Upper lobe of right lung (tissue), 1 donor: ENCODE measurements at places on chromosomes 1 and 21. TPM values are rescaled to one million over a fixed set of nuclear protein-coding genes. Genes with fewer than 3 reads are reported as not detected.

WASF2 gene
- total RNA-seq: 156 TPM

NOL9 gene
- 23.6 TPM for total RNA-seq

LAX1 gene
- 3.0 TPM for total RNA-seq

WARS2 gene
- 13.4 TPM for total RNA-seq

CFHR2 gene
- total RNA-seq: not detected

EMC1 gene
- 38.7 TPM for total RNA-seq

PLA2G4A gene
- 10.7 TPM for total RNA-seq

LCE3D gene
- not detected for total RNA-seq

- peak; percentile 78 for DNase-seq
Observed at GRCh38 chr1:53326598-53327181, 1.2 kb downstream of the LRP8 start.

DNA sequence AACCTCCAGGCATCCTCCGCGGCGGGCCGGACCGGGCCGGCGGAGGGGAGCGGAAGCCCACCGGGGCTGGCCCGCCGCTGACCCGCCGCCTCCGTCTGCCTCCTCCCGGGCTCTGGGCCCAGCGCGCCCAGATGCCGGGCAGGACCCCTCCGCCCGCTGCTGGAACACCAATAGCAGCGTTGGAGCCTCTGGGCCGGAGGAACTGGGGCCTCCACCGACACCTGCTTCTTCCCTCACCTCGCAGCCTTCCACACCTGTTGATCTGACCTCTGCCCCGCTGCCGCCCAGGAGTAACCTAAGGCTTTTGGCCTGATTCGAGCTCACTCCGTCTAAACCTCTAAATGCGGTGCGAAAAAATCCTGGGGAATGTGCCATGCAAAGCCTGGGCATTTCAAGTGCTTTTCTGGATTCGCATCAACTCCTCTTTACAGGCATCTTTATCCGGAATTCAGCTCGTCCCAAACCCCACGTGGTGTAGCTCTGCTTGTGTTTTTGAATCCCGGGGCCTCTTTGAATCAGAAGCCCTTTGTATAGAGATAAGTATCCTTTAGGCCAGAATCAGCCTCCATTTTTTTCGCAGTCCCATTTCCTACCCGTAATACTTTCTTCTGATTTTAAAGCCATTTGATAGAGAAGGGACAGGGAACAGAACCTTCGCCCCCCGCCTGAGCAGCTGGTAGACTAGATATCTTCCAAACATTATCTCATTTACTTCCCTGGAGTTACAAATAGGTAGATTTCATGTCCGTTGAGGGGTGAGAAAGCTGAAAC, 680 bp upstream of the CNN3 start:
- no peak for DNase-seq

DNA sequence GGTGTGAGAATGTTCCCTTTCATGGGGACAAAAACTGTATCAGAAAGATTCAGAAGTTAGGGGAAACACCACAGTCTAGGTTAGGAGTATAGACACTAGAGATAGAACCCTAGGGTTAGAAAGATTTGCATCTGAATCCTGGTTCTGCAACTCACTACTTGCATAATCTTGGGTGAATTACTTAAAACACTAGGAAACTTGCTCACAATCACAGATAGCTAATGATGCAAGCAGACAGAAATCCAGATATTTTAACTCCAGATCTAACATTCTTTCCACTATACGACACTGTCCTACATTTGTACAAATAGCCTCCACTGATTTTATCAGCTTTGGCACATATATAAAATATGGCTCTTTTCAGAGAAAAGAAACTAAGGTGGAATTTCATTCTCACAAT, 30.8 kb upstream of the GLIS1 start:
- no peak for DNase-seq

DNA sequence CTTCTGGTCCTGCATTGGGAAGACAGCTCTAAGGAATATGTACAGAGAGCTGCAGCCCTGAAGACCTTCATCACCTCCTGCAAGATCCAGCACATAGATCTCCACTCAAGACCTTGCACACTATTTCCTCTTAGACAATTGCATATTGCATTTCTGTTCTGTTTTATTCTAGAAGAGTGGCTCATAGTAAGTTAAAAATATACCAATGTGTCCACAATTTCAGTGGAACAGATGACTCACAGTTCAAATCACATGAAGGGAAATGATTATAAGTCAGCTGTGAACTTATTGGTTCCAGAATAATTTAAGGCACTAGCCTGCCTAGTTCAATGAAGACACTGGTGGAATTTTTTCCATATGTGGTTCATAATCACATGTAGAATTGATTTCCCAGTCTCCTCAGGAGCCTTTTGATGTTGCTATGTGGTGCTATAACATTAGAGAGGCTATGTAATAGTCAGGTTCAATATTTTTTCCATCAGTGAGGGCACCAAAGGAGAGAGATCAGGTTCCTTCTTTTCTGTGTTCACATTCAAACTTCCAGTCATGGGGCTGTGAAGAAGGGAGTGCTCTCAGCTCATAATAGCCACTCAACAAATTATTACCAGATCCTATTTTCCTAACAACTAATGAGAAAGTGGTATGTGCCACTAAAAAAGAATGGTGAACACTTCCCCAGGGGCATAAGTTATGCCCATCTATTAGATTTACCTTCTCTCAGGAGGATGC, 9.8 kb upstream of the AK5 start:
- DNase-seq: no peak

- DNase-seq: no peak
Observed at GRCh38 chr1:226873771-226874578, 3.6 kb downstream of the PSEN2 start.

DNA sequence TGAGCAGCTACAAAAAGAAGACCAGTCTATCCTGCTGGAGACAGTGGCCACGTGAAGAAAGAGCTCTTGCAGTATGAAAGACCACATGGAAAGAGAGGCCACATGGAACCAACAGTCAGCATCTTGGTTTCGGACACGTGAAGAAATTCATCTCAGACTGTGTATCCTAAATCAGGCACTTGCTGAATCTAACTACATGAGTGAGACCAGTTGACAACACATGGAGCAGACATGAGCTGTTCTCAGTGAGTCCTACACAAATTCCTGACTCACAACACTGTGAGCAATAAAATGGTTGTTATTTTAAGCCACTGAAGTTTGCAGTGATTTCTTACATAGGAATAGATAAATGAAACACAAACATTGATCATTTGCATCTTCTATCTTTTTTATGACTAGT, 2.4 kb upstream of the TAF1A start:
- DNase-seq: no peak

GRCh38 chr1:208931936-208932335, 651.6 kb upstream of the CAMK1G start:
- DNase-seq: no peak

- no peak for DNase-seq
Observed at GRCh38 chr21:28734522-28735175, 258.0 kb downstream of the LTN1 start.

- no peak for DNase-seq
Observed at GRCh38 chr1:228228601-228229074, 20.8 kb downstream of the OBSCN start.

GRCh38 chr1:44542420-44543063, 131.7 kb downstream of the TMEM53 start:
- peak; percentile 13 for DNase-seq

GRCh38 chr21:28228636-28228995, 764.1 kb downstream of the LTN1 start:
- no peak for DNase-seq

DNA sequence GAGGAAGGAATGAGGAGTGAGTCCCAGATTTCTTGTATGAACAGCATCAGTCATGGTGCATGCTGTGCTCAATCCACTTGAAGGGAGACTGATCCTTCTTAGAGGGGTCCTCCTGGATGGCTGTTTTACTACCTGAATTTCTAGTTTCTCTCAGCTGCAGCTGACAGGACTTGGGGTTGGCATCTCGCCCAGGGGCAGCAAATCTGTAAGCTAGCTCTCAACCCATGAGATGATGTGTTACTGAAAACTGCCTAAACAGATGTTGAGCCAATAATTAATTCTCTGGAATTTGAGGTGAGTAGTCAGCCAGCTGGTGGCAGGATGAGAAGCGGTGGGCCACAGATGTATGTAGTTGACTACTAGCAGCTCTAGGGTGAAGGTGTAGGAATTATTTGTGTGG, 19.6 kb downstream of the BACH1 start:
- DNase-seq: no peak

DNA sequence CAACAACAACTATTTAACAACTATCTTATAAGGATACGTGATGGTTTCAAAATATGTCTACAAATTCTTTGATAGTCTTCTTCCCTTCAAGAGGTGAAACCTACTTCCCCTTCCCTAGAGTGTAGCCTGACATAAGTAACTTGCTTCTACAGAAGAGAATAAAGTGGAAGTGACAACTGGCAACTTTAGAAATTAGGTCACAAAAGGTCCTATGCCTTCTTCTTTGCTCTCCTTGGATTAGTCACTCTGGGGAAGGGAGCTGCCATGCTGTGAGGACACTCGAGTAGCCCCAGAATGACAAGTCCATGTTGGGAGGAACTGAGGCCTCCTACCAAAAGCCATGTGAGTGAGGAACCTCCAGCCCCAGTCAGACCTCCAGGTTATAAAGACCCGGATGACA, 19.2 kb downstream of the EFCAB14 start:
- DNase-seq: no peak

DNA sequence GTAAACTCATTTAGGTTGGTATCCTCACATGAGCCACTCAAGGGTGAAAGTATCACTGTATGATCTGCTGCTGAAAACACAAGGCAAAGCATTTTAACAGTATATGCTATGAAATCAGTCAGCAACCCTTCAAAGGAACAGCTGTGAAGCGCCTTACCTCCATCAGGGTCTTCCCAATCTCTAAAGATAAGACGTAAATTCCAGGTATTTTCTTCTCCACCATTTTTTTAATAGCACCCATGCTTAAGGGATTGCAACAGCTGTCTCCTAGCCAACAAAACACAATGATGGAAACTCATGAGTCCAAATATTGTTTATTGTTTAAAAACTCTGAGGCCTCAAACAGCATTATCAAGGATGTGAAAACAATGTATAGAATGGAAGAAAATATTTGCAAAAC, 4.8 kb downstream of the PPT1 start:
- DNase-seq: no peak

GRCh38 chr1:59375321-59376220, 78.7 kb downstream of the FGGY start:
- no peak for DNase-seq
